Pulmonary artery endothelial cell (primary cell): ENCODE measurements at places on chromosomes 16 and 17. TPM values are rescaled to one million over a fixed set of nuclear protein-coding genes. Genes with fewer than 3 reads are reported as not detected.

The MMP25 gene
- total RNA-seq, result 0.04 and 0.13 TPM in 2 replicates

The FGF11 gene
- total RNA-seq, result 0.42 and 0.73 TPM in 2 replicates

The NHLRC4 gene
- 0.71 and 2.1 TPM in 2 replicates for total RNA-seq

The ZP2 gene
- total RNA-seq, result not detected in 2 replicates

The FBXL16 gene
- 0.04 and 0.20 TPM in 2 replicates for total RNA-seq

The AATK gene
- total RNA-seq, result 2.1 and 3.0 TPM in 2 replicates

The TNK1 gene
- 0.26 and 0.60 TPM in 2 replicates for total RNA-seq

The HSF4 gene
- total RNA-seq, result 0.13 and 0.95 TPM in 2 replicates

The MYH2 gene
- total RNA-seq, result not detected in 2 replicates

The KRT33A gene
- total RNA-seq, result not detected in 2 replicates

The SCGB1C2 gene
- total RNA-seq, result not detected in 2 replicates

The TPPP3 gene
- total RNA-seq, result 0.18 and 0.20 TPM in 2 replicates

The OR3A3 gene
- not detected in 2 replicates for total RNA-seq

The SOCS1 gene
- total RNA-seq, result 0.73 and 1.9 TPM in 2 replicates

The PTX4 gene
- not detected in 2 replicates for total RNA-seq
